ENCODE measurements at places on chromosomes 5 and 9.

DNA sequence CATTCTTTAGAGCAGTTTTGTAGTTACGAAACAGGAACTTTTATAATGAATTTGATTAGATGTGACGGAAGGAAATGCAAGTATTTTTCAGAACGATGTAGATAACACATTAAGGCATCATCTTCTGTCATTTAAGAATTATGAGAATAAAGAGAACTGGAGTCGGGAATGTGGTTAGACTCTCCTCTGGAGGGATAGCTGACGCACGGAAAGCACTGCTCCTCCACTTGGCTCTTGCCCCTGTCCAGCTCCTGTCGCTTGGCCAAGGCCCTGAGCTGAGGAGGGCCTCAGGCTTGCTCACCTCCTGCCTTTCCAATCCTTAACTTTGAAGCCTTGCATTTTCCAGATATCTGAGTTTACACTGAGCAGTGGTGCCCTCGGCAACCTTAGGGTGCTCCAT lies 60.5 kb downstream of the MAP1B start:
- no peak for DNase-seq

GRCh38 chr5:41517909-41518308 lies 7.5 kb upstream of the PLCXD3 start:
- no peak for DNase-seq

GRCh38 chr9:127763918-127764384 lies 14.5 kb downstream of the SH2D3C start:
- no peak for DNase-seq

DNA sequence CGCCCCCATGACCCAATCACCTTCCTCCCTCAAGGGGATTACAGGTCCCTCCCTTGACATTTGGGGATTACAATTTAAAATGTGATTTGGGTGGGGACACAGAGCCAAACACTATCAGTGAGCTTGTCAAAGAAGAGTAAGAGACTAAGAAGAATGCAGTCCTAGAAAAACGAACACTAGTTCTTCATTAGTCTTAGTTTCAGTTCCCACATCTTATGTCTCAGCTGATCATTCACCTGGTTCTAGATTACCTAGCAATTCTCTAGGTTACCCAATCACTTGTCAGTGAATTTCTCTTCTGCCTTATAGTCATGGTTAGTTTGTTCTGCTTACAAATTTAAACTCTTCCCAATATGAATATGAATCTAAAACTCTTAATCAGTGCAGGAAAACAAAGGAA lies 251.5 kb downstream of the COX7C start:
- DNase-seq = no peak

DNA sequence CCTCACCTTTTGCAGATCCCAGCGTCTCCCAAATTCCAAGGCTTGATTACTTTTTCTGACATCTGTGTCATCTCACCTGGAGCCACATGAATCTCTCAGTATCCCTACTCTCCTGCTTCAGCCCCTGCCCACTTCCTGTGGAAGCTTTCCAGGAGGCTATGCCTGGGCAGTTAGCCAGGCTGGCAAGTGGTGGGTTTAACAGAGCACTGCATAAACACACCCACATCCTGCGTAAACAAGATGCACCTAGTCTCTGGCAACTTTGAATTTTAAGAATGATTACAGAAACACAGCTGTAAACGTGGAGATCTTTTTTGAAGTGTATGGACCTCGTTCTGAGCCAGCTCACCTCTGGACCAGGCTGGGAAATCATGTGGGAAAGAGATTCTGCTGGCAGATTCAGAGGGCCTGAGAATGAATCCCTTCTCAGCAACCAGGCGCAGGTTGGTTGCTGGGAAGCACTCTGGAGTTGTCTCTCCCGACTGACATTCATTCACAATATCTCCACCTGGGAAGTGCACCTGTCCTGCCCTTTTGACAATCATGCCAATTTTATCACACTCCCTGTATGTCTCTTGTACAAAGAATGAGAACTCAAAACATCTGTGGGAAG lies 55.7 kb upstream of the FANCC start:
- no peak for DNase-seq

DNA sequence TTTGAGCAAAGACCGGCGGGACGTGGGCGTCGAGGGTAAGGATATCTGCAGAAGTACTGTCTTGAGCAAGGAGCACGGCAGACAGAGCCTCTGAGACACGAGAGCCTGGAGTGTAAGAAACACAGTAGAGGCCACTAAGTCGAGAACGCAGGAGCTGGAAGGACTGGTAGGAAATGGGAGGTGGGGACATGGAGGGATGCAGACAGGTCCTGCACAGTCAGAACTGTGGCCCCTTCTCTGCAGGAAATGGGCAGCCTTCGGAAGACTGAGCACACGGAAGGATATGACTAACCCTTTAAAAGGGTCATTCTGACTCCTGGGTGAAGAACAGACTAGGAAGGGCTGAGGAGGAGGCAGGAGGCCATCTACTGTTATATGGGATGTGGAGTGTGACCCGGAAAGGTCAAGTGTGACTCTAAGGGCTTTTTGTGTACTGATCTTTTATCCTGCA lies 1.4 kb upstream of the CAMSAP1 start:
- no peak for DNase-seq

DNA sequence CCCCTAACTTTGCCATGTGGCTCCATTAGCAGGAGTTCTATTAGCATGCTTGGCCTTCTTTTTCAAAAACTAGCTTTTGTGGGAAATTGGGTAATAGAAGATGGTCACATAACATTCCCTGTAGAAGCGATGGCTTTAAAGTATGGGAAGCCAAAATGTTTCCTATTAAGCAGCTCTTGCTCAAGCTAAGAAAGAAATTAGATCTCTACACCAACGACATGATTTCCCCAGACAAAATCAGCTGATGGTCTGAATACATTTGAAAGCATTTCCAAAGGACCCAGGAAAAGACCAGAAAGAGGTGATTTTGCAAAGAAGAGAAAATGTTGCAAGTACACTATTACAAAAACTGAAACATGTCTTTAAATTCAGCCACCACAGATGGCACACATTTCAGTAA lies 4.8 kb upstream of the NFIL3 start:
- DNase-seq = no peak

DNA sequence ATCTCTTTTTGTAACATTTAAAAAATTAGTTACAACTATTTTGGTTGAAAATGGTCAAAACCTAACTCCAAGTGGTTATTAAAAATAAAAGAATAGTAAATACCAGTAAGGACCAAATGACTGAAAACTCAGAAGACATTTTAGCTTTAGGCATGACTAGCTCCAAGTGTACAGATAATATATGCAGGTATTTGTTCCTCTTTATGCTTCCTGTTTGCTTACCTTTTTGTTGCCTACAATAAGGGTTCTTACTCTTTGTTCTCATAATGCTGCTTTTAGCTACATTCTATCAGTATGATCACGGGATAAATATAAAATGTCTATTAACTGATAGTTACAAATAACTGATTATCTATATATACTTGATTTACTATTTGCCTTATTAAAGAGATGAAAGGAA lies 259.6 kb downstream of the CDH12 start:
- DNase-seq = no peak

GRCh38 chr5:143065185-143065965 lies 295.2 kb downstream of the ARHGAP26 start:
- no peak for DNase-seq

DNA sequence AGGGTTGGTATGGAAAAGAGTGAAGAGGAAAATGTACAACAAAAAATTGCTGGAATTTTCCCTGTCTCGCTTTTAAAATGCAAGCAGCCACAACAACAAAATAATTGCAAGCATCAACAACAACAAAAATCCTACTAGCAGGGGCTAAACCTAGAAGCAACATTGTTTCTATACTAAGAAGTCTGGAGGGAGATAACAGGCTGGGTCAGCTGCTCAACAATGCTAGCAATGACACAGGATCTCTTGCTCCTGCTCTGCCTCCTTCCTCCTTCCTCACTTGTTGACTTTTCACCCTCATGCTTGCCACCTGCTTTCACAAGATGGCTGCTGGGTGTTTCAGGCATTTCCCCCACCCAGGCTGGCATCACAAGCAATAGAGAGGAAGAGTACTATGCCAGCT lies 7.6 kb upstream of the AOPEP start:
- no peak for DNase-seq

DNA sequence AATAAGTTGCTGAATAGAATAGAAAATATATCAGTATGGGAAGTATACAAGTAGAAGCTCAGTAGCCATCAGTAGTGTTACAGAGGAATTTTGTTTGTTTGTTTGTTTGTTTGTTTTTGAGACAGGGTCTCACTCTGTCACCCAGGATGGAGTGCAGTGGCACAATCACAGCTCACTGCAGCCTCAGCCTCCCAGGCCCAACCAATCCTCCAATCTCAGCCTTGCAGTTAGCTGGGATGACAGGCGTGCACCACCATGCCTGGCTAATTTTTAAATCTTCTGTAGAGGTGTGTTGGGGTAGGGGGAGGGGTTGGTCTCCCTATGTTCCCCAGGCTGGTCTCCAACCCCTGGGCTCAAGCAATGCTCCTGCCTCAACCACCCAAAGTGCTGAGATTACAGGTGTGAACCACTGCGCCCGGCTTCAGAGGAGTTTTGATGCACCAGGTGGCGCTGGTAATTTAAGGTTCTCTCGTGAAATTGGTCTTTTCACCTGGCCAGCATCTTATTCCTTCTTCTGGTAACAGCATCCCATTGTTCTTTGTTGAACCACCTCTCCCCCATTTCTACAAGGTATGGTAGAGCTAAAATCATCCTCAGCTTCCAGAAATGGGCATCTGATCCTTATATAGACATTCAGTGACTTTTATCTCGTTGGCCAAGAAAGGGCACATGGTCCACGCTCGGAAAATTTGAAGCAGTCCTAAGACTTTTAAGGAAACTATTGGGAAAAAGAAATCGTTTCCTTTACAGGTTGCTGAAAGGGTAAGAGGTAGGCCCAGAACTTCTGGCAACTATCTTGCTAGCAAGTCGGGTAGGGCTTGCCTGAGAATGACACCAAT lies 157.1 kb downstream of the ARRDC3 start:
- DNase-seq = peak; percentile 34

GRCh38 chr5:106854105-106854687 lies 816.5 kb downstream of the EFNA5 start:
- no peak for DNase-seq

DNA sequence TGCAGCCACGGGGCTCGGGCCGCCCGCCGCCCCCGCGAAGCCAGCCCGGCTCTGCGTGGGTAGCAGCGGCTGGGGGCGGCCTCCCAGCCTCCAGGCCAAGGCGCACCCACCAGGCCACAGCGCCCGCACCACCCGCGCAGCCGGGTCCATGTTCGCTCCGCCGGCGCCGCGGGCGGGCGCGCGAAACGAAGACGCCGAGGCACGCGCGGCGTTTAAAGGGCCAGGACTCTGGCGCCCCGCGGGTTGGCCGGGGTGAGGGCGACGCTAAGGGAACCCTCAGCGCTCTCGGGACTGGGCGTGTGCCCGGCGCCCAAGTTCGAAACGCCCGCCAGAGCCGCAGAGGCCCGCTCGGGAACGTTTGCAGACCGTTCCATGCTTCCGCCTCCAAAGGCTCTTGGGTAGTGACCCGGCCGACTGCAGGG lies at the start of gene PTGES2:
Gene PTGES2, minus strand, starts transcription at position 162 of the 422 bp plus-strand sequence. Its CDS starts 12 bp downstream, at position 150.
- peak; percentile 64 for DNase-seq

GRCh38 chr5:78799266-78800017 lies 150.9 kb upstream of the LHFPL2 start:
- DNase-seq = no peak

- DNase-seq = no peak
Measured at GRCh38 chr9:87556039-87556438, 58.4 kb downstream of the DAPK1 start.

GRCh38 chr5:138035605-138036537 lies 3.0 kb upstream of the FAM13B start:
- peak; percentile 15 for DNase-seq

GRCh38 chr9:77271023-77271690 lies 93.8 kb downstream of the VPS13A start:
- DNase-seq = no peak

- DNase-seq = no peak
Measured at GRCh38 chr5:177094224-177095087, 7.7 kb downstream of the FGFR4 start.

GRCh38 chr5:88092958-88093605 lies 175.6 kb downstream of the TMEM161B start:
- no peak for DNase-seq

GRCh38 chr9:13728917-13729811 lies 449.7 kb upstream of the MPDZ start:
- no peak for DNase-seq

DNA sequence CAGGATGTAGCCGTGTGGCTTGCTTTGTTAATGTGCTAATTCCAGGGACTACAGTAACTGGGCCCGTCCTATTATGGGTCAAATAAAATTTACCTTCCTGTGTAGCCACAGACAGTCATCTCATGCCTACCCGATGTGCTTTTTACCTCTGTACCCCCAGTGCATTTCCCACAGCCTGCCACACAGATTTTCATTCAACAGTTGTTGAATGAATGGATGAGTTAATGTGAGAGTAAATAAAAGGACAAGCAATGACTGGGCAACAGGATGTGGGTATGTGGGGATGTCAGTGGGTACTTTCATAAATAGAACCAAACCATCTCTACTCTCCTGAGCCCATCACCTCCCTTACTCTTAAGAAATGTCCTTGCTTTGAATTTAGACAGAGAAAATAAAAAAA lies 441.2 kb upstream of the ZNF462 start:
- DNase-seq = no peak

GRCh38 chr9:127559247-127559680 lies 52.8 kb upstream of the STXBP1 start:
- no peak for DNase-seq

DNA sequence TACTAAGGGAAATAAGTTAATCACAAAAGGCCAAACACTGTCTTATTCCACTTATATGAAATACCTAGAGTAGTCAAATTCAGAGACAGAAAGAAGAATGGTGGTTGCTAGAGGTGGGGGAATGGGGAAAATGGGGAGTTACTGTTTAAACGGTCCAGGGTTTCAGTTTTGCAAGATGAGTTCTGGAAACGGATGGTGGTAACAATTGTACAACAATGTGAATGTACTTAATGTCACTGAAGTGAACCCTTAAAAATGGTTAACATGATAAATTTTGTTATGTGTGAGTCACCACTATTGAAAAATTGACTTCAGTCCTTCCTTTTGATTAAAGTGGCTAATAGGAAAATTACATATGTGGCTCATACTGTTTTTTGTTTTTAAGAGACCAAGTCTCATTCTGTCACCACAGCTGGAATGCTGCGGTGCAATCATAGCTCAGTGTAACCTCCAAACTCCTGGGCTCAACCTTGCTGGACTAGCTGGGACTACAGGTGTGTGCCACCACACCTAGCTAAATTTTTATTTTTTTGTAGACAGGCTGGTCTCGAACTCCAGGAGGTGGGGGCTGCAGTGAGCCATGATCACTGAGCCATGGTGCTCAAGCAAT lies 8.7 kb downstream of the UBQLN1 start:
- no peak for DNase-seq

- DNase-seq = no peak
Measured at GRCh38 chr5:72468024-72468423, 39.2 kb downstream of the ZNF366 start.

- no peak for DNase-seq
Measured at GRCh38 chr9:75653750-75654149, 236.7 kb upstream of the PCSK5 start.

- DNase-seq = no peak
Measured at GRCh38 chr9:37899041-37899440, 4.9 kb downstream of the SLC25A51 start.

DNA sequence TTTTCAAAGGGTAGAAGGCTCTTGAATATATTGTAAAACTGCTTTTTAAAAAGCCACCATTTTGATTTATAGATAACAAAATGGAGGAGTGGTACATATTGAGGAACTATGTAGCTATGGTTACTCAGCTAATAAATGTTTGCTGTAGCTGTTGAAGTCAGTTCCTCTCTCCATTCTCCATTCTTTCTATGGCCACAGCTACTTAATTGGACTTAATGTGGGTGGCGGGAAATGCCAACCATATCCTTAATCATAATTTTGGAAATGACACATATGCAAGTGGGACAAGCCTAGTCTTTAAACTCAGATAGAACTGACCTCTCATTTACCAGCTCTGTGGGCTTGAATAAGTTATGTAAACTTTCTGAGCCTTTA lies 10.6 kb downstream of the CDKN2A start:
- DNase-seq = no peak
